ENCODE measurements at places on chromosomes 12 and 14.

DNA sequence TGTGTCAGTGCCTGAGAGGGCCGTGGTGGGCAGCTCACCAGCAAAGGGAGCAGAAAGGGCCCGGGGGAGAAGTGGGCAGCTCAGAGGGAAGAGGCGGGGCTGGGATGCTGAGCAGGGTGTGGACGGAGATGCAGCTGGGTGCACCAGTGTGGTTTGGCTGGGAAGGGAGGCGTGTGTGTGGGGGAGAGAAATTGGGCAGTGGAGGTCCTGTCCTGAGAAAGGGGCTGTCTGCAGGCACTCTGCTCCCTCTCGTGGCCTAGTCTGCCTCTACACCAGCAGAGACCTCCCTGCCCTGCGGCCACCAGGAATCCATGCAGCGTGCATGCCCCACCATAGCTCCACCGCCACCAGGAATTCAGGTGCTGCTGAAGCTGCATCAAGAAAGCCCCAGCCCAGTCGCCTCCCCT, 6.4 kb downstream of the TMEM121 start:
- DNase-seq = peak; percentile 83

DNA sequence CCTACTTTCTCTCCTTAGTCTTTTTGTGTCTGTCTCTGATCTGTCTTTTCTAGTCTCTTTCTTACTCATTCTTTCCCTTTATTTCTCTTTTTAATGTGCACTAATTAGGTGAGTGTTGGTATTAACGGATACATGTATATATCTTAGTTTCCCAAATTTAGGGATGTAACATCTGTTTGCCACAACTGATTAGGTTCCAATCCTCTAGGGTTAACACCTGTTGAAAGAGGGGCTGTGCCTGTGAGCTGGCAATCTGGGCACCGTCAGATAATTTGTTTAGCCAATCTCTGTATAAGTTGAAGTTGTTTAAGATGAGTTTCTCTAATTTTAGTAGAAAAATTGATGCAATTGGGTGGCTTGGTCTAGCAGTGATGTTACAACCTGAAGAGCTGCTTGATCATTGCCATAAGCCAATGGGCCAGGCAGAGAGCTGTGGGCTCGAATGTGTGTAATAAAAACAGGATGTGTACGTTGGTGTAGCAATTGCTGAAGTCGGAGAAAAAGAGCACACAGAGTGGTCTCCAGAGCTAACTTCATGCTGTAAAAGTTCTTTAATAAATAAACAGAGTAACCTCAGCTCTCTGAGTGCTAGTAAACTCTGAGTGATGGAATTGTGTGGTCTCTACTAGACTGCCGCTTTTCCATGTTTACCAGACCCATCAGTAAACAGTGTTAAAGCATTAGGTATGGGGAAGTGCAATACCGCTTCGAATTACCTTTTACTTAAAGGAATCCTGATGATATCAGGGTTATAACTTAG, 18.3 kb upstream of the LYZ start:
- DNase-seq = no peak

DNA sequence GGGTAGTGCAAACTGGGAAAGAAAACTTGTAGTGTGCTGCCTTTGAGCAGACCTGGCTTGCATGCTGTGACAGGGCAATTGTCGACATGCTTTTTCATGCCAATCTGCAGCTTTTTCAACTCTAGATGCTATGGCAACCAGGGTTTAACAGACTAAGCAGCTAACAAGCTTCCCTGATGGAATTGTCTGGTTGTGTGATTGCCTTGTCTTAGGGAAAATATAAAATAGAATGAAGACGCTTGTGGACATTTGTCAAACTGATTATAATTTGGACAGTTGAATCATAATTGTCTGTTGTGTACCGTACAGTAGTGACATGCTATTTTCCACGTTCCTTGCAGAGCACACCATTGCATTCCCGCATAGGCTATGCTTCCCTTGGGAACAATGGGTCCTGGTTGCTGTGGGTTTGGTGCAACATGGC, 113.0 kb downstream of the FOXG1 start:
- no peak for DNase-seq

GRCh38 chr12:563250-563781, 99.9 kb downstream of the NINJ2 start:
- DNase-seq = no peak

DNA sequence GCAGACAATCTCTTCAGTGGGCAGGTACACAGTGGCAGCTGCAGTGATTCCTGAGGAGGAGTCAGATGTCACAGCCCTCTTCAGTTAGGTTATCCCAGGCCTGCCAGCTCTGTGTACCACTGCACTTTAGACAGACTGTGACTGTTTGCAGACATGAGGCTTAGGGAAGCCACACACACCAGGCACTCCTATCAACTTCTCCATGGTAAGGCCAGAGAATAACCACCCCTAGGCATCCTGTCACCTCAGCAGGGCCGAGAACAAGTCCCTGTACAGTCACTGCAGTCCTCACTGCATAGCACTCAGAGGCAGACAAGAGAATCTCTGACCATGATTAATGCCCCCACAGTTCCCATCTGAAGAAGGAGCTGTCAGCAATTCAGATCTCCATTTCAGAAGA, 296.5 kb downstream of the GALC start:
- no peak for DNase-seq

- DNase-seq = no peak
Observed at GRCh38 chr14:58540749-58541632, 96.8 kb upstream of the DACT1 start.

- DNase-seq = no peak
Observed at GRCh38 chr12:77222336-77222735, 157.0 kb upstream of the E2F7 start.

GRCh38 chr12:123141615-123142517, 9.0 kb downstream of the PITPNM2 start:
- DNase-seq = no peak

Measured in germinal center (tissue), 1 donor.